Pons (tissue), 1 donor: ENCODE measurements at places on chromosomes 6 and 20.

- no peak for DNase-seq
These were observed 176.4 kb downstream of the LY86 start for GRCh38 chr6:6764764-6765434.

GRCh38 chr20:58706150-58706892 is 13.7 kb downstream of the NPEPL1 start:
- no peak for DNase-seq

GRCh38 chr20:34030456-34030855 is 36.7 kb downstream of the RALY start:
- no peak for DNase-seq

- no peak for DNase-seq
These were observed 131.8 kb upstream of the MLN start for GRCh38 chr6:33935439-33936080.

GRCh38 chr6:119280668-119281067 is 68.9 kb downstream of the MAN1A1 start:
- no peak for DNase-seq

- DNase-seq: no peak
These were observed 74.9 kb downstream of the KIF13A start for GRCh38 chr6:17912521-17912920.

GRCh38 chr6:110415086-110415916 is at the start of gene DDO:
Gene DDO (minus strand): TSS chr6:110415575. CDS start chr6:110413462, 2,113 bp downstream.
- peak; percentile 98 for DNase-seq

GRCh38 chr6:3571836-3572235 is 115.0 kb upstream of the SLC22A23 start:
- DNase-seq: no peak

- DNase-seq: no peak
These were observed 714 bp upstream of the MYLK2 start for GRCh38 chr20:31818376-31818908.

- no peak for DNase-seq
These were observed 204.2 kb upstream of the PTCHD4 start for GRCh38 chr6:48315051-48315719.

DNA sequence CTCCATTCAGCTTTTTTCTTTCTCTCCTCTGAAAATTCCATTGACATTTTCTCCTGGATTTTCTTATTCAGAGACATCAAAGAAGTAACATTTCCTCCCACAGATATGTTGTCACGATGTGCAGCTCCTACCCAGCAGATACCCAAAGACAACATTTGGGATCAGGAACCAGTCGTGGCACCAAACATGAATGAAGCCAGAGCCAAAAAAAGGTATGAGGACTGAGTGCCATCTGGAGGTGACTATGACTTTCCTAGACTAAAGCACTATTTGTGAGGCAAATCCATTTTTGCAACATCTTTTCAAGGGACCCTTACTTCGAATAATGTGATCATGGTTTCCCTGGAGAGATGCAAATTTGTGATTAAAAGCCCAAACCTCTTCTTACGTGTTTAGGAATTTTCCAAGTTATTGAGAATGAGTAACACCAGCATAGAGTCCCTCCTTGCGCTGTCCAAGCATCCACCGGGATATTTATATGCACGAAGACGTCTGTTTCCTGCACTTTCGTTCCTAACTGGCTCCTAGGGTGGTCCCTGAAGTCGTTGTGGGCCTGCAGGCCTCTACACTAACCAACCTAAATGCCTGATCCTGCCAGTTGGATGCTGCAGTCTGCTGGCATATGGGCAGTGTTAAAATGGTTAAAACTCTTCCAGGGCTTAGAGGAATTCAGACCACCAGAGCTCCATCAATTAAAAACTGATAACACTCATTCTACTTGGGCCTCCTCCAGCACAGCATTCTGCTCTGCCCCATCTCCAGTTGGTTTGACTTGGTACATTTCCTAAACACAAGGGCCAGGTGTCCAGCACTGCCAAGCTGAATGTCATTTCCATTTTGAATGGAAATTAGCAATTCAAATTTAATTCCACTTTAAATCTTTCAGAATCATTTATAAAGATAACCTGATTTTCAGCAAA is 256.6 kb downstream of the C6orf118 start:
- no peak for DNase-seq

DNA sequence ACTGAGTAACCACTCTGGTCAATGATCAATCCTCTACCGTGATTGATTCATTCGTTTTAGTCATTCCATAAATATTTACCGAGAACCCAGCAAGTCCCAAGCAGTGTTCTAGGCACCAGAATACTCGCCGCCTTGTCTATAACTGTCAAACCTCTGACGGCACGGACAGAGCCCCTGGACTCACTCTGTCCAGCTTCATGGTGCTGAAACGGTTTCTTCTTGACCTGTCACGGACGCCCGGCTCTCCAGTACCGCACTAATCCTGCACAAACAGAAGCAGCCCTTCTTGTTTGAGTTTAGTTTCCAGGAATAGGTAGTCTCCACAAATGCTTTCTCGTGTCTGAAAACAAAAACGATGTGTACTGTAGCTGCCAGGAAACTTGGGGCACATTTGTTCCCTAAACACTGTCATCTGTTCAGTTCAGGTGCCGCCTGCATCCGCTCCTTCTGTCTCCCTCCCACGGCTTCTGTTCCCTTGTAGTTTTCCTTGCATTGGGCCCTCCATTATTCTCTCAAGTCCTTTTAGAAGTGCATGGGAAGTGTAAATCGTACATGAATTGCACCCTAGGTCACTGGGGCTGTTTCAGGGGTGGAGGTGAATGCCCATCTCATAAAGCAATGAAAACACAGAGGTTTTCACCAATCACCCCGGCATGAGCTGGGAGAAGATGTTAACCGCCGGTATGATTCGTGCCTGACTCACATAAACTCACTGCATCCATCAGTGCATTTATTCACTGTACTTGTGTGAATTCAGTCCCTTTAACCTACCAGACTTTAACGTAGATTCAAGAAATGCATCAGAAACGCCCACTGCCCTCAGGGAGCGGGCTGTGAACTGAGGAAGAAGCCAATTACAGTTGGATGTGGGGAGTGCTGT is 209.3 kb upstream of the CDH4 start:
- DNase-seq: no peak

DNA sequence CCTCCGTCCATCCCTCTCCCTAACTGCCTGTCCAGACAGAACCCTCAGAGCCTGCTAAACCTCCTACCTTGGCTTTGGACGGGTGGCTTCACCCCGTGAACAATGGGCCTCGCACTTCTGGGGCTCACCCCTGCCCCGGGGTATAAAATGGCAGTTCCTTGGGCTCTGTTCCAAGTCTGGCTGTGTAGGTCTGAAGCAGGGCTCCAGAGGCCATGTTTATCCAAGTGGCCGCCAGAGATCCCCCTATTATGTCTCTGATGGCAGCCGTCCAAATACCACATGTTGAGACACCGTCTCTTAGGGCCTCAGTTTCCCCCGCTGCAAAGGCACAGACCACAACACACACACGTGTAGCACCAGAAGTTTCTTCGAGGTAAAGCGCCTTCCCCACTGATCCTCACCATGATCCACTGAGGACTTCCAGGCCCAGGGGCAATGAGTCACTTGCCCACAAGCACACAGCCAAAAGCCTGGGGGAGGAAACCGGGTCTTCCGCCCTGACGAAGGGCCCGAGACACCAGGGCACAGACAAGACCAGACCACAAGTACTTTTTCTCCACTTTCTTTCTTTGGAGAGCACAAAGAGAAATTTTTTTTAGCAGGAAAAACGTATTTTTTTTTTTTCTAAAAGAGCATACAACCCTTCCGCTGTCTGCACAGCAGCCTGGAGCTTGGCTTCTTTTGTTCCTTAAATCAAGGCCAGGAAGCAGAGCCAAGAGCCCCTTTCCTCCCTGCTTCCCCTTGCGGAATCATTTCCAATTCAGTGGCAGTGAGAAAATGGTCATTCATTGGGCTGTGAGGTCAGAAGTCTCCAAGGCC is 11.8 kb downstream of the CPNE5 start:
- DNase-seq: peak; percentile 74

DNA sequence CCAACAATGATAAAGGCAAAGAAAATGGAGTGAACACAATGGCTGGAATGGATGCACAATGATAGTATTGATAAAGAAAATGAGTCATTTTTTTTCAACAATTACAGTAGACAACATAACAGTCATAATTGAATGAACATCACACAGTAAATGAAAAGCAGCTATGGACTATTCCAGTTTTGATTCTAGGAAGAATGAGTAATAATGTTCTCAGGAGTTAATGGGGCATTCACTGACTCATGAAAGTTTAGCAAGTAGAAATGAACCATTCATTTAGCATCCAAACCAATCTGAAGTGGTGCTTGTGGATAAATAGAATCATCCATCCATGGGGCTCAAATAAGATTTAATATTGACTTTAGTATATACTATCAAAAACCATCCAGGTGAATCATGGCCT is 1029.5 kb upstream of the GJE1 start:
- DNase-seq: no peak

DNA sequence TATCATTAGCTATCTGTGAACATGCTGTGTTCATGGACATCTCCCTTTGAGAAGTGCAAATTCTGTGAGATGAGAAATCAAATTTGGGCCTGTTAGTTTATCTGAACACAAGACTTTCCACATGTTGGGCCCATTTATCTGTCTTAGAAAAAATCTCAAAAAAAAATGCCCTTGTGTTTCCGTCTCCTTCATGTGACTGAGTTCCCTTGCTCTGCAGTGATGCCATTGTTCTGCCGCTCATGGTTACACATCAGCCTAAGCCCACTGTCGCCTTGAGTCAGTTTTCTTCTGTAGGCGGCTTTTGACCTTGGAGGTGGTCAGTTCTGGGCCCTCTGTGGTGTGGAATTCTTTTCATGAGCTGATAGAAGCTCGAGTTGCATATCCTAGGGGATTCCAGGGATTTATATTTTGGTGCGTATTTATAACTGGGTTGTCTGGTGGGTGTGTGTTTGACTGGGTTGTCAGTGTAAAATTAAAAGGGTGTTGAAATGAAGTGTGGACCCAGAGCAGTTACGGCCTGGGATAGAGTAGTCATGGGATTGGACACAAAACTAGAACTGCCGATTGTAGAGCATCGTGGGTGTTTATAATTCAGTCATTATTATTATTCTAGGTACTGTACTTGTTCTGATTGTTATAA is 156.7 kb downstream of the JARID2 start:
- DNase-seq: peak; percentile 79

DNA sequence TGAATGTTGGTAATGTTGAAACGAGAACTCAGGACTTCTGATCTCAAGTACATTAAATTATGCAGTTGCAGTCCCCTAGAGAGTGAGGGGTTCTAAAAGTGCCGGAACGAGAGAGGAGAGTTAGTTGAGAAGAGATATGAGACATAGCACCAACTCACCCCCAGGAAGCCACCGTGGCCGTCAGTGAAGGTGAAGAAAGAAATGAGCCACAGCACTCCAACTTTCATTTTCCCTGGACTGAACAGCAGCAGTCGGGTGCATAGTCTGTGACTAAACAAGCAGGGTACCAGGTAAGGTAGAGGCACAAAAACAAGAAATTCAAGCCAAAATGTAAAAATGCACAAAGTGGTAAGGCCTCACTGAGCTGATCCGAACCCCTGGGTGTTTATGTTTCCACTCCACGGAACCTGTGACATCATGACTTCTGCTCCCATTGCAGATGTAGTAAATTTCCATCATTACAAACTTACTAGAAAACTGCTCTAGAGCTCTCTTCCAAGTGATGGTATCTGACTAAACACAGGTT is 13.2 kb downstream of the ADGRF1 start:
- no peak for DNase-seq

DNA sequence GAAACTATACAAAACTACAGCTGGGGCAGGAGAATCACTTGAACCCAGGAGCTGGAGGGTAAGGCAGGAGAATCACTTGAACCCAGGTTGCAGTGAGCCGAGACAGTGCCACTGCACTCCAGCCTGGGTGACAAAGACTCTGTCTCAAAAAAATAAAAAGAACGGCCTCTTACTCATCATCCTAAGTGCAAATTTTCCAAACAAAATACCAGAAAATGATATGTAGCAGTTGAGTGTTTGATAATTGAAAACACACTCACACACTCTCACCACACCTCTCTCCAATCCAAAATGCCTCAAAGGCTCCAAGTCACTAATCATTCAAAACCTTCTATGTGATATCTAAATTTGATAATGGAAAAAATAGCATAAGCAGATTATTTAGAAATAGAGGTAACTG is 198.6 kb upstream of the SHLD1 start:
- DNase-seq: no peak

- no peak for DNase-seq
These were observed 524.8 kb upstream of the GJE1 start for GRCh38 chr6:141607956-141608355.

GRCh38 chr6:21741221-21742109 is 147.9 kb downstream of the SOX4 start:
- DNase-seq: no peak

DNA sequence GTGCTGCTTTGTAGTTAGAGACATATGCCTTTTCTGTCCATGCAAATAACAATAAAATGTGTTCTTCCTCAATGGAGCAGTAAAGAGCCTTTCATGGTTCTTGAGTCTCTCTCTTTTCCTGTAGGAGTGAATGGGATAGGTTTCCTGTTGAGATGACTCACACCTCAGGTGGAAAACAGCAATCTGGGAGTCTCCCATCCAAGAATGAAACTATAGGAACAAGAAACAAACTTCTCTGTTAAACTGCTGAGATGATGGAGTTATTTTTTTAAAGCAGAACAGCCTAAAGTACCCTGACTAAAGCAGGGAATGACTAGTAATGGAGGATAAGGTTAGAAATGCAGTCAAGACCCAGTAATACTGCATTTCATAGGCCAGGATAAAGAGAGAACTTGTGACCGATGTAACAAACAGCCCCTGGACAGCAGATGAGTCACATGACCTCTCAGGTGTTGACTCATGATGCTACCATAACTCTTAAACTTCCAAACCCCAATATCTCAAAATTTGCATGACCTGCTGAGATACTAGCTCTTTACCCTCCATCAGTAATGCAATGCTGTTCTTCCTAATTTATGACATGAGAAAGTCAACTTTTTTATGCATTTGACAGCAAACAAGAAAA is 548.9 kb downstream of the CBLN4 start:
- no peak for DNase-seq

DNA sequence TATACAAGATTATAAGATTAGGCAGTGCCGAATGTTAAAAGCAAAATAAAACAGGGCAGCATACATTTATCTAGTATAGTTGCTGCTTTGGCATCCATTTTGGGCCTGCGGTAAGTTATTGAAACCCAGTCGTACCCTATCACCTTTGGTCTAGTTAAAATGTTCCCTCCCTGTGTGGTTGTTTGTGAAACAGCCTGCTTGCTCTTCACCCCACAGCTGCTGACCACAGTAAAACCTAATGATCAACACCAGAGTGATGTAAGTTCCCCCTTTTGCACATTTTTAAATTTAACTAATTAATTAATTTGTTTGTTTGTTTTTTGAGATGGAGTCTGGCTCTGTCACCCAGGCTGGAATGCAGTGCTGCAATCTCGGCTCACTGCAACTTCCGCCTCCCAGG is 50.3 kb upstream of the TXNDC5 start:
- no peak for DNase-seq

- DNase-seq: no peak
These were observed 96.2 kb upstream of the BTN3A2 start for GRCh38 chr6:26268659-26269402.
